ENCODE measurements at places on chromosomes 11 and 22.

- DNase-seq, result no peak
Measured at GRCh38 chr11:76825726-76826396, 34.9 kb upstream of the ACER3 start.

GRCh38 chr22:46454504-46455269, 82.7 kb downstream of the CELSR1 start:
- no peak for DNase-seq

DNA sequence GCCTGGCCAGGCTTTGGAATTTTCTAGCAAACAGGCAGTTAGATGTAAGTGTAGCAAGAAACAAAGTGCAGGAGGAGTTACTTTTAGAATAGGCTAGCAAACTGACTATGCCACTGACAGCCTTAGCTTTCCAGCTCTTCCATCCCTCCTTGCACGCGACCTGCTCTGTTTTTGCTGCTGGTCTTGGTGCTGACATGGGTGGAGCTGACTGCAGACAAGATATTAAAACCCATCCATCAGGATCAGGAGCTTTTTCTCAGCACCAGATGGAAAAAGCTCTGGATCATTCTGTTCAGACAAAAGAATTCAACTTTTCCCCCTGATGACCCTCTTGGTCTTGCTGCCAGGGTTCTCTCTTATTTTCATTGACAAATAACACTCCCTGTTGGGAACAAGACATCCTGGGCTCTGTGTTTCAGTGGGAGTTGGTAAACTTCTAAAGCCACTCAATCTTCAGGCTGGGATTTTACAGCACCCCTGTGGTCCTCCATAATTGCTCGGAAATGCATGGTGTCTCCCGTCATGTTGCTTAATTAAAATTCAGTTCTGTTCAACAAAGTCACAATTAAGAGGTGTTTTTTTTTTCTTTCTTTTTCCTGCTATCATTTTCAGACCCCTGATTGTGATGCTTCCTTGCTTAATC, 240.0 kb upstream of the LARGE1 start:
- no peak for DNase-seq

DNA sequence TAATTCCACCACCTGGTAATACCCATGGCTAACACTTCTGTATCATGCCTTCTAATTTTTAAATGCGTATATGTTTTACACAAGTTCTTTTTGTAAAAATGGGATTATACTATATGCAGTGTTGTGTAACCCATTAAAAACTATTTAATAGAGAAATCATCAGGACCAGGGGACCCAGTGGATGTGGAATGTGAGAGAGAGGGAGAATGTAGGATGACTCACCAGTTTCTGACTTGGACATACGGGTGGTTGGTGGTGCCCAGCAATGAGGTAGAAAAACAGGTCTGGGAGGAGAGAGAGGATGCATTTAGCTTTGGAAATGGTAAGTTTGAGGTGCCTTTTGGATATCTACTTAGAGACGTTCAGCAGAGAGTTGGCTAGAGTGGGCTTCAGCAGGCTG, 112.0 kb upstream of the TBCEL start:
- DNase-seq, result no peak

DNA sequence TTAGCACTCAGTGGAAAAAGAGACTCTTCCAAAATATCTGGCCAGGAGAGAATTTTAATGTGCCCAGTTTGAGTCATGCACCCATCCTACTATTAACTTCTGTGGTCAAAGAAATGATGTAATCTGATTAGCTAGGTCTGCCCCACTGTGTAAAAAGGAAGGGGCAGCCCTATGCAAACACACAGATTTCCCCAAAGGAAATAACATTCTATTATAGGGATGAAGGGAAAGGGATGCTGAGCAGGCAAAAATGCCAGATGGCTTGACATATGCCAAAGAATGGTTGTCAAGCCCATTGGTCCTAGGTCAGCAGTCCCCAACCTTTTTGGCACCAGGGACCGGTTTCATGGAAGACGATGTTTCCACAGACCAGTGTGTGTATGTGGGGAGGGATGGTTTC, 43.3 kb upstream of the PAK1 start:
- no peak for DNase-seq

DNA sequence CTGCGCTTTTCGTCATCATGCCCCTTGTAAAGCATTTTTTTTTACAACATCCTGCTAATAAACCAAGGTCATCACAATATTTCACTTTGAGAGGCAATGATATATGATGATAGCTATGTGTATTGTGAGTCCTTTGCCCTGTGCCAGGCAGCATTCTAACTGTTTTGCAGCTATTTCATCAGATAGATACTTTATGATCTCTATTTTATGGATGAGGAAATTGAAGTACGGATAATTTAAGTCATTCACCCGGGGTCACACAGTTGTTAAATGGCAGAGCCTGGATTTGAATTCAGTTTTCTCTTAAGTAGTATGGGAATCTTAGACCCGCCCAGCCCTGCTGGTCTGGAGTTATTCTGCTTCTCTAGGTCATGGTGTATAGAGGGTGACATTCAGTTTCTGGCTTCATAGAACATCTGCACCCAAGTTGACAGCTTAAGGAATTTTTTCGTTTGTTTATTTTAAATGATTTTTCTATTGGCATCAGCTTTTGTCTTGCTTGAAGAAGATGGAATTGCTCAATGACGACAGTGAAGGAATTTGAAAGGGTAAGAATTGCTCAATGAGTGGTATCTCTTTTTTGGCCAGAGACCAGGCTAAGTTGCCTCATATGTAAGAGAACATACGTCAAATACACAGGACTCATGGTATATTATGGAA, 926 bp downstream of the PRR5L start:
- no peak for DNase-seq

DNA sequence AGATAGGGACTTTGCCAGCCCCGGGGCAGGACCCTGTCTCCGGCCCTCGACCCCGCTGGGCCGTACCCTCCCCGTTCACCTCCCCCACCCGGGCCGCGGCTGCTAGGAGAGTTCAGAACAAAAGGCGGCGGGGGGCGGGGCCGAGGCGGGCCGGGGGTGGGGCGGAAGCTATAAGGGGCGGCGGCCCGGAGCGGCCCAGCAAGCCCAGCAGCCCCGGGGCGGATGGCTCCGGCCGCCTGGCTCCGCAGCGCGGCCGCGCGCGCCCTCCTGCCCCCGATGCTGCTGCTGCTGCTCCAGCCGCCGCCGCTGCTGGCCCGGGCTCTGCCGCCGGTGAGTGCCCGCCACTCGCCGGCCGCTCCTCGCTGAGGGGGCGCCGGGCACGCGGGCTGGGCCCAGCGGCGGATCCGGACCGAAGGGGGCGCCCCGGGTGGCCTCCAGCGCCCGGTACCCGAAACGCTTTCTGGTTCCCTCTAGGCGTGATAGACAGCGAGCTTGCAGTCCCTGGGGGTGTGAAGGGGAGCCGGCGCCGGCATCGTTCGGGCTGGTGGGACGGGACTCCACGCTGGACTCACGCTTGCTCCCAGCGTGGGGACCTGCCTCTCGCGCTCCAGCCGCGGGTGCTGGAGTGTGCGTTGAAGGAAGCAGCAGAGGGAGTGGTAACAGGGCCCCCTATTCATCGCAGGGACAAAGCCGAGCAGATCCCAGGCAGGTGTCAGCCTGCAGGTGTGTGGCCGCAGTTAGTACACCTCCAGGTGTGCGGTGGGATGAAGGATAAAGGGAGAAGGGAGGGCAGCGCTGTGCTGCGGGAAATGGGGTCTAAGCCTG, at the start of gene MMP11:
Gene MMP11 (plus strand): TSS at position 201 of the 825 bp plus-strand sequence. CDS start 22 bp downstream, at position 223.
- peak; percentile 20 for DNase-seq

GRCh38 chr11:70507466-70508230, 109.3 kb downstream of the CTTN start:
- DNase-seq, result no peak

DNA sequence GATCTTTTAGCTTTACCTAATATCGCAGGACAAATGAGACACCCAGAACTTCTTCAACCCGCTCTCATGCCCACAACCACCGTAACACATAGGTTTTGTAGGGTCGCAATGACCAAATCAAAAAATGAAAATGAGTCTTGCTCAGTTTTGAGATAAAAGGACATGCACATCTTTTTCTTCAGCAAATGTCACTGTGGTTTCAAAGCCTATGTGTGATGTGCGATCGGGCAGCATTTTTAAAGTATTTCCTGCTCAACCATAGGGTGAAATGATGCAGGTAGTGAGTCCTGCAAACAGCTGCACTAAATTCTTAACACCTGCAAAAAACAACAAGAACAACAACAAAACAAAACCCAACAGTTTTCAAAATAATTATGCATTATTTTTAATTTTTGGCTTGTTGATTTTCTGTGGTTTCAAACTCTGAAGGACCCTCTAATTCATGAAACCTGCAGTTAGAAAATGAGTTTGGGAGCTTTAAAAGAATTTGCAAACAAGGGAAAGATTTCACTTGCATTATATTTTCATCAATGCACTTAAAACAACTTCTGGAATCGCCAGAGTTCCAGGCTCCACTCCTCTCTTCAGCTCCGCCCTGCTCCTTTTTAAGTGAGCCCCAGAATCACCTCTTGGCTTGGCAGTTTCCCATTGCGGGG, 79.4 kb downstream of the PRR5L start:
- DNase-seq, result no peak

DNA sequence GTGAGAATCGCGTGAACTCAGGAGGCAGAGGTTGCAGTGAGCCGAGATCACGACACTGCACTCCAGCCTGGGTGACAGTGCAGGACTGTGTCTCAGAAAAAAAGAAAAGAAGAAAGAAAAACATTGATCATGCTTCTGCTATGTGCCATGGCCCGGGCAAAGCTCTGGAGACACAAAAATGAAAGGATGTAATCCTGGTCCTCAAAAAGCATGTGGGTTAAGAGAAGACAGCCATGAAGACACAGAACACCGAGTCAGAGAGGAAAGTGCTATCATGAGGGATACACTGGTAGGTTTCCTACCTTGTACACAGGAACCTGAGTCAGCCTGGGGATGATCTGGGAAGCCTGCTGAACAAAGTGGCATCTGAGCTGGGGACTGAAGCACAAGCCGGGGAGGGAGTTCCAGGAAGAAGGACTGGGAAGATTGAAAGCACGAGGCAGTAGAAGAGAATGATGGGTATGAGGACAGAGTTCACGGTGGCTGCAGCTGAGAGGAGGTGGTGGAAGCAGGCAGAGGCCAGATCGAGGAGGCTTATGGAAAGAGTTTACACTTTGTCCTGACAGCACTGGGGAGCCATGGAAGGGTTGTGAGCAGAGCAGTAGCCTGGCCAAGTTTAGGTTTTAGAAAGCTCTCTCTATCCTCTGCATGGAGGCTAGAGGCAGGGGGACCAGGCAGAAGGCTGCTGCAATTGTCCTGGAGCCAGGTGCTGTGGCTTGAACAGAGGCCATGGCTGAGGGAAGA, 9.9 kb upstream of the MAFF start:
- no peak for DNase-seq

- no peak for DNase-seq
Measured at GRCh38 chr11:92296138-92296515, 71.5 kb downstream of the FAT3 start.

DNA sequence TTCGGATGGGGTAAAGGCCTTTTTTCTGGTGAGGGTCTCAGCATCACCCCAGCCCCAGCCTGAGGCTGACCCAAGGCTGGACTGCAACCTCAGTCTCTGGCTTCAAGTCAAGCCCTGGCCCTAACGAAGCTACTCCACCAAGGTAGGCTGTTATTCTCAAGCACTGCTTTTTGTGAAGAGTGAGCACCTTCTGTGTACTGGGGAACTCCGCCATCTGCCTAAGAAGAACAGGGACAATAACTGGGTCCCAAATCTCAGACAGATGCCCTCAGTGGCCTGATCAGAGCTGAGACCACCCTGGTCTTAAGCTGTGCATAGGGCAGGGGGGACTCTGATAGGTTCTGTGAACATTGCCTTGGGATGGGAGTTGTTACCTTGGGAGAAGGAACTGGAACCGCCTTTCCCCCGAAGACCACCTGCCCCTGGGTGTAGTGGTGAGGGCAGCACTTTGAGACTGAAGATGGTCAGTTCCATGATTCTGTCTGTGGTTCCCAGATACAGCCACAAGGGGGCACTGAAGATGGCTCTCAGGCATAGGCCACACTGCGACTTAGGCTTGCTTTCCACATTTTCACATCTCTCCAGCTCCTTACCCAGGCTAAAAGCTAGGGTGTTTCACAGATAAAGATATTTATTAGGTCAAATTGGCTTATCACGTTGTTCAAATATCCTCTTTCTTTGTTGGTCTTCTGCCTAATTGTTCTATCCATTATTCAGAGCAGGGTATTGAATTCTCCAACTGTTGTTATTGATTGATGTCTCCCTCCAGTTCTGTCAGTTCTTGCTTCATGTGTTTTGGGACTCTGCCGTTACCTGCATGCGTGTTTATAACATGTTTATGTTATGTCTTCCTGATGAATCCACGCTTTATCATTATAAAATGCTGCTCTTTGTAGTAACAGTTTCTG, 11.8 kb upstream of the UVRAG start:
- DNase-seq, result peak; percentile 21

DNA sequence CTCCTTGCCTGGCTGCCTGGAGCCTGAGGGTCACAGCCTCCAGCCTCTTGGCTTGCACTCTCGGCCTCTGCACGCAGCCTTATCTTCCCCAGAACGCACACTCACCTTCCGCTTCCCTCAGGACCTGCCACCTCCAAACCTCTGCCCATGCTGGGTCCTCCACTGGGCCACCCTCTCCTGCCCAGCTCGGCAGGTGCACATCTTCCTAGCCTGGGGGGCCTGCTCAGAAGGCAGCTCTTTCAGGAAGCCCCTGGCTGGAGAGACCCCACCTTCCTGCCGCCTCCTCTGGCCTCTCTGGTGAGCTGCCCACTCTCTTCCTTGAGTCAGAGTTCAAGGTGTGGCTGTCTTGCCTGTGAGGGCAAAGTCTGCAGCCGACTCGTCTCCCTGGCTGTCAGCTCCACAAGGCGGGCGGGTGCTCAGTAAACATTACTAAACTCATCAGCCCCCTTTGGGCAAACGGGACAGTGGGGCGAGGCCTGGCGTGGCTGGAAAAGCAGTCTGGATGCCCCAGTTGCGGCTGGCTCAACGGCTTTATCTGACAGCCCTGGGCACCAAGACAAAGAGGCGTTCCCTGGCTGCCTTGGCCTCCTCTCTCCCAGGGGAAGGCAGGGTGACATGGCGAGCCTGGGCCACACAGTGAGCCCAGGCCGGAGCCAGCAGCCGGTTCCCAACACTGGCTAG, 1.7 kb upstream of the LINC01488 start:
- DNase-seq, result no peak
